Stimulated activated CD4-positive, alpha-beta T cell treated with anti-CD3 and anti-CD28 coated beads, Interleukin-4, amount 100 ng/mL, for 48 hours (primary cell): ENCODE measurements at places on chromosomes 7 and 10.

DNA sequence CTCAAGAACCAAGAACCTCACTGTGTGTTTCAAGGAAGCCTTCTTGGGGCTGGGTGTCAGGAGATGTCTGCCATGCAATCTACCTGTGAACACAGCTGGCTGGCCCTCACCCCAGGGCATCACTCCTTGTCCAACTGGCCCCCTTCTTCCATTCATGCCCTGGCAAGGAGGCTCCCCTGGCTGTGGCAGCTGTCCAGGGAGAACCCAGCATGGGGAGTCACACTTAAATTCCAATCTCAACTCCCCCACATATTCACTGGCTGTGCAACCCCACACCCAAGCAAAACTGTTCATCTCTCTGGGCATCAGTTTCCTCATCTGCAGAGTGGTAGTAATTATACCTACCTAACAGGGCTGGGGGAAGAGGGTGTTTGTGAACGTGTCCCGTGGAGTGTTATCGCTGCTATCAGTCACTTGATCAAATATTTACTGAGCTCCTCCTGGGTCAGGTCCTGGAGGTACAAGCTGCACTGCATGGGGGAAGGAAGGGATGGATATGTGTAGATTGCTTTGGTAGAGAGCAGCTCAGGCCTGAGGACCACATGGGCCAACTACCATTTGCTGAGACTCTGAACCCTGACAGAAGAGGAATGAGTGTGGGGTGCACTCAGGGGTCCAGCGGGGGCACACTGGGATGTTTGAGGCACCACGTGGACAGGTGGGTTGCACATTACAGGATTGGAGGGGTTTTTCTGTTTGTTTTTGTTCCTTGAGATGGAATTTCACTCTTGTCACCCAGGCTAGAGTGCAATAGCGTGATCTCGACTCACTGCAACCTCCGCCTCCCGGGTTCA is 2.1 kb upstream of the GPRIN2 start:
- DNase-seq = no peak

- DNase-seq = no peak
Measured at GRCh38 chr10:127024685-127025435, 119.6 kb downstream of the DOCK1 start.

- DNase-seq = no peak
Measured at GRCh38 chr10:24953675-24954074, 1.3 kb upstream of the PRTFDC1 start.

GRCh38 chr7:105429746-105430612 is 41.3 kb upstream of the SRPK2 start:
- peak; percentile 6 for DNase-seq

DNA sequence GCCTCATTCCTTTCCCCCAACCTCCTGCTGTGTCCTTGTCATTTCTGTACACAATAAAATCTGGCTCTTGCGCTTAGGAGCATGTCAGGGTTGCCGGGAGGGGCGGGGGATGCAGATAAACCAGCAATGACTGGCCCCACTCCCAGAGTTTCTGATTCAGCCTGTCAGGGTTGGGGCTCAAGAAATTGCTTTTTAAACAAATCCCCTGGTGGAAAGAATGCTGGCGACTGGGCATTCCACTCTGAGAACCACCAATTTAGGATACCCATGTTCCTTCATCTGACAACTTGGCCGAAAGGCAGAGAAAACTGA is 376.4 kb downstream of the TCERG1L start:
- no peak for DNase-seq

- DNase-seq = no peak
Measured at GRCh38 chr7:7720193-7720592, 1.8 kb upstream of the RPA3 start.

DNA sequence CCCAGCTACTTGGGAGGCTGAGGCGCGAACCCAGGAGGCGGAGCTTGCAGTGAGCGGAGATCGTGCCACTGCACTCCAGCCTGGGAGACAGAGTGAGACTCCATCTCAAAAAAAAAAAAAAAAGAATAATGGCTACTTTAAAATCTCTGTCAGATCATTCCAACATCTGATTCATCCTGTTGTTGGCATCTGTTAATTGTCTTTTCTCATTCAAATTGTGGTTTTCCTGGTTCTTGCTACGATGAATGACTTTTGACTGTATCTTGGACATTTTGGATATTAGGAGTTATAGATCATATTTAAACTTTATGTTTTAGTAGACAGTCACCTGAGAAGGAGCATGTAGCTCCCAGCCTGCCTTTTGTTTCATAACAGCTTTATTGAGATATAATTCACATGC is 8.5 kb downstream of the TPST1 start:
- DNase-seq = no peak

DNA sequence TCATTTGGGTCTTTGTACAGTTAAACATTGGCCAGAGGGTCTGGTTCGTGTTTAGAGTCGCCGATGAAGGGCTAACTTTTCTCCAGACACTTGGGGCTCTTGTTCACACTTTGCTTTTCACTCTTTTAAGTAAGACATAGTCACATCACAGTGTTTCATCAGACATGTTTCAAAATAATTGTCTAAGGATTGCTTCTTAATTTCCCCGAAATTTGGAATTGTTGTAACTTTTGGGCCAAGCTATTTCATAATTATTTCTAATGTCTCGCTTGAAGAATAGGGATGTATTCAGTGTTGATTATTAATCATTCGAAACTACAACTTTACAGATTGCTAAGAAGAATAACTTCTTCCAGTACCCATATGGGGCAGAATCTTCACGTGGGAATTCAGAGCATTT is 92.8 kb downstream of the TCF7L2 start:
- DNase-seq = no peak

- DNase-seq = no peak
Measured at GRCh38 chr7:44961844-44962482, 16.9 kb downstream of the MYO1G start.

DNA sequence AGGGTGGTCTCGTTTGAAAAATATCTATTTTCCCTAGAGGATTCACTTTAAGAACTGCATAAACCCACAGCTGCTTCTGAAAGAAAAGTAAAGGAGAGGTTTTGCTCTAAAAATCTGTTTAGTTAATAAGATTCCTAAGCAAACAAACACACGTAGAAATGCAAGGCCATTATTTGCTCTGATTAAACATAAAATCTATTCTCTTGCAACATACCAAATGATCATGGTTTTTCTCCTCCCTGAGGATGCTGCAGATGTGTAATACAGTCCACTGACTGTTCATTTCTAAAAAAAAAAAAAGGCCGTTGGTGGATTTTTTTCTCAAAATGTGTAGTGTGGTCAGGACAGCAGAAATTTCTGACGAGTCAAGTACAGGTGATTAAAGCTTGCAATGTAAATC is 98.6 kb downstream of the BUB3 start:
- DNase-seq = no peak

GRCh38 chr7:4730971-4731370 is 44.5 kb upstream of the AP5Z1 start:
- DNase-seq = no peak

GRCh38 chr7:139541600-139542307 is 18.3 kb downstream of the CLEC2L start:
- no peak for DNase-seq

GRCh38 chr7:96596120-96596826 is 113.4 kb downstream of the SEM1 start:
- no peak for DNase-seq

DNA sequence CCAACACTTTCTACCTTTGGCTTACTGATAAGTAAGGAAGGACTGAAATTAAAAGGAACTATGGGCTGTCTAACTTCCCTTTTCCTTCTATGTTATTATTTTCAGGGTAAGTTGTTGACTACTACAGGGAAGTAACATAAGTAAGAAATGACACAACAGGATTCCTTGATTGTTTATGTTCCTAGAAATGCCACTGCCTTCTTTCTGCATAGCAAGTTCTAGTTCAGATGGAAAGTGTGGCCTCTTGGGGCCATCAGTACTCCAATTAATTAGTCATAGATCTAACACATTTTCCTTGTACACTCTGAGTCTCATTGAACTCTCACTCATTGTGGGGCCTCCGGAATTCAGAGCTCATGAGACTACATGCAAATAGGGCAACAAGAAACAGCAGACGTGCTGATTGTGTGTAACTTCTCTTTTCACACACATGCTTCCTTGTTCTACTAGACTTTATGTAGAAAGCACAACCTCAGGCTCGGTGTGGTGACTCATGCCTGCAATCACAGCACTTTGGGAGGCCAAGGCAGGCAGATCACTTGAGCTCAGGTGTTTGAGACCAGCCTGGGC is 35.3 kb upstream of the HIBADH start:
- DNase-seq = no peak

DNA sequence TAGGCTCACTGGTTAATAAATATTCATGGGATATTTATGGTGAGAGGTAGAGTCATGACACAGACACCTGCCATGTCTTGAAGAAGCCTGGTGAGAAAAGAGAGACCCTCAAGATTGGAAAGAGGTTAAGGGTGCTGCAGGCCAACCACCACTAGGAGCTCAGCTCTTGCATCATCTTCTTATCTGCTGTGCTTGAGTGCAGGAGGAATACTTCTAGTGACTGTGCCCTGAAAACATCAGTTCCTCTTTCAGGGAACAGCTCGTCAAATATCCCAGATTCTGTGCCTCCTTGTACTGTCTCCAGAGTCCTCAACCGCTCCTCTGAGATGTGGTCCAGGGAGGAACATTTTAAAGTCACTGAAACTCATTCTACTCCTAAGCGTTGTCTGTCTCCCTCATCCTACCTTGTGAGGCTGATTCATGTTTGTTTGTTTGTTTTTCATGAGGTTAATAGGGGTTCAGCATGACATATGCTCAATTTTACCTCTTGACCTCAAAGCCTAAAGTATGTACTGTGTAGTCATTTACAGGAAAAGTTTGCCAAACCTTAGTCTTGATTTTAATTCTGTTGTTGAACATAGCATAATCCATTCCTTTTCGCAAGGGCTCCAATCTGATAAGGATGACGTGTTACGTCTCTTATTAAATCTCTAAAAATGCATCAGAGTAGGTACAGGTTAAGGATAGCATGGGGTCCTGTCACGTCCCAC is 293.1 kb downstream of the C7orf25 start:
- no peak for DNase-seq

- no peak for DNase-seq
Measured at GRCh38 chr7:133815611-133816210, 311.4 kb upstream of the LRGUK start.

DNA sequence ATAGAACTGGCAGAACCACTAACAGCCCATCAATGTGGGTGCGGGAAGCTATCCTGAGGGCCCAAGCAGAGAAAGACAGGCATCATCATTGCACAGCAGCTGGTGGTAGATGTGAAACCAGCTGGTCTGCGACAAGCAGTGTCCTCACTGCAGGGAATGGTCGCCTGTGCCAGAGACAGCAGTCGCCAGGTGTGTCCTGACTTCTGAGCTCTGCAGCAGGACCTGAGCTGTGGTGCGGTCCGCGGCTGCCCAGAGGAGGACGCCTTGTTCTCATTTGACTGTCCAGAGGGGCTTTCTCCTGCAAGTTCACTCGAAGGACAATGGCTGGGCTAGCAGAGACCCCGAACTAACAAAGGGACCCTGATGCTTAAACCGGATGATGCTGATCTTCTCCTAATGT is 97.4 kb downstream of the LRRC18 start:
- no peak for DNase-seq

- DNase-seq = no peak
Measured at GRCh38 chr10:92699518-92700381, 10.0 kb downstream of the HHEX start.

DNA sequence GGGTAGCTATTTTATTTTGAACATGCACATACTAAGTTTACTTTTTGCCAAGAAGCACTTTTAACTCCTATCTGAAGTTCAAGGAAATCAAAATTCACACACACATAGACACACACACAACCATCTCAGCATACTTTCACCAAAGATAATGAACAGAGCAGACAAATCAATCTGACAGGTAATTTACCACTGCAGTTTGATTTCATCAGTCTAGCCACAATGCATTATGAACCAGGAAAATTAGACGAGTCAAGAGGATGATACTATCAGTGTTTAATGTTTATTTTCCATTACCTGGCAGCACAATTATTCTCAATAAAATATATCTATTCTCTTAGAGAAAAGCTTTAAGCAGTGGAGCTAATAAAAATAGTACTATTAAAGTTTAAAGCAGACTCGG is 147.9 kb downstream of the ARHGAP12 start:
- DNase-seq = no peak

DNA sequence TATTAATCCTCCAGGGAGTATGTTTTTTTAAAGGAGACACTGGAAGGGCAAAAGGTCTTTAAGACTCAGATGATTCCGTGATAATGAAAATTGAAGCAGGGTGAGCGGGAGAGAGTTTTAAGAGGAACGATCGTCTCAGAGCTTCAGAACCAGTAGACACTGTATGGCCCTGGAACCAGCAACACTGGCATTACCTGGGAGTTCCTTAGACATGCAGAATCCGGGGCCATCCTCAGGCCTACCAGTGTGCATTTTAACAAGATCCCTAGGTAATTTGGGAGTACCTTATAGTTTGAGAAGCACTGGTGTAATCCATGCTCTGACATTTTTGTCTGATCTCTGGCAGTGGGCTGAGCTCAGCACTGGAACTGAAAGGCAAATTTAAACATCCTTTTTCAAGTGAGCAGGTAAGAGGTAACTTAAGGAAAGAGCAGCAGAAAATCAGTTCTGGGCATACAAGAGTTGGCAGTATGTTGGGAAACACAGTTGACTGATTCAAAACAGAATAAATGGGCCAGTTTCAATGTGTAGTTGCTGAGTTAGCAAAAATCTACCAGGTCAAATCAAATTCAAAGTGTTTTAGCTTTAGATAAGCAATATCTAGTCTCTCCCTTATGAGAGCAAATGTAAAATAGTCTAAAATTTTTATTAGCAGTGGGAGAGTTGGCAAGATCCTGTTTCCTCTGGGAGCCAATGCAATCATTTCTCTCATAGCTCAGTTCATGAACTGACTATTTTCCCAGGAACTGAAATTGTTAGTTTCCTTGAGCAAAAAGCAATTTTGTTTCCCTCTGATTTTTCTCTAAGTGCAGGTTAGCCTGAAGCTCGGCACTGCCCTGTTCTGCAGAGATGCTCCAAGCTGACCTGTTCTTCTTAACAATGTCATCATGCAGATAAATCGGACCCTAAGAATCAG is 97.2 kb upstream of the ELMO1 start:
- no peak for DNase-seq

DNA sequence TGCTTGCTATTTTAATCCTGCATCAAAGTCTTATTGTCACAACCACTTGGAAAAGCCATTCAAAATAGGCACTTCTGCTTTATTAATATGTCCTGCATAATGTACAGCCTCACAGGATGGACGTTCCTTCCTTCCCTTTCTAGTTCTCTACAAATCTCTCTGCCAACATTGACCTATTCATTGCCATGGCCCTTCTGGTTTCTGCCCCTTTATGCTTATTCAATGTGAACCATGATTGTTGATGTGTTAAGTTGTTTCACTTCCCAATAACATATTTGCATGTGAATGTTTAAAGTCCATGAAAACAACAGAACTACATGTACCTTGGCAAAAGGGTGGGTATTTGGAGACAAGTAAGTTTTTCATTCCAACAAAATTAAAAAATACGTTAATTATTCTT is 45.7 kb downstream of the COL28A1 start:
- DNase-seq = no peak

GRCh38 chr10:4004144-4004543 is 219.1 kb upstream of the KLF6 start:
- DNase-seq = no peak

GRCh38 chr7:30840141-30841024 is 69.2 kb downstream of the MINDY4 start:
- DNase-seq = no peak
